ENCODE measurements at places on chromosomes 2 and 18.

DNA sequence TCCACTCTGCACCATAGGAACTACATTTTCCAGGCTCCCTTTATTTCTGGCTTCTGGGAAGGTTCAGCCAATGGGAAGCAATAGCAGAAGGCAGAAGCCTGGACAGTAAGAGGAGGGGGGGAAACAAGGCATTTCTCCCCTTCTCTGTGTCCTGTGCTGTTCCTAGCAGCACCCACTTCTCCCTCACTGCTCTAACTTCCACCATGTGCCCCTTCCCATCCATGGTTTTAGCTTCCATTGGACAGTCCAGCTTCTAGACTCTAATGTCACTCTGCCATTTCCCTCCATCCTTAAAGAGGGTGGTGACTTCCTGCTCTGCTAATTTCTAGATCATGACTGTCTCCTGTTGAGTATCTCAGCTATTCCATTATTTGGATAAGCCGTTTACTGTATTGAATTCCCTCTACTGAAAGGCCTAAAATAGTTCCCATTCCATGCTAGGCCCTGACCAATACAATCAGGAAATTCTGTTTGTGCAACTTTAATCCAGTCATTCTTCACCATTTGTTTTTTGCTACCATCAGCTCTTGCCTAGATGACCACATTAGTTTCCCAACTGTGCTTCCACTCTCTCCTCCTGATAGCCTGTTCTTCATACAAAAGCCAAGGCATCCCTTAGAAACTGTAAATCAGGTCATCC is 20.8 kb upstream of the LYPD1 start:
- no peaks in the 10 kb centered on the region for H3K27me3 ChIP-seq
- H3K27ac ChIP-seq = no peak overlapping the region
- H3K4me3 ChIP-seq = no peak overlapping the region
- H3K4me1 ChIP-seq = no peaks in the 10 kb centered on the region
- DNase-seq = no peak

GRCh38 chr18:78903436-78904178 is 76.0 kb upstream of the SALL3 start:
- H3K4me1 ChIP-seq = no peaks in the 10 kb centered on the region
- H3K27ac ChIP-seq = no peak overlapping the region
- no peak overlapping the region for H3K4me3 ChIP-seq
- no peaks in the 10 kb centered on the region for H3K36me3 ChIP-seq
- DNase-seq = no peak
- peaks cover 1% of the 10 kb centered on the region for H3K27me3 ChIP-seq

- no peak for DNase-seq
- H3K4me3 ChIP-seq = no peak overlapping the region
- H3K27me3 ChIP-seq = no peaks in the 10 kb centered on the region
- H3K27ac ChIP-seq = no peak overlapping the region
- H3K36me3 ChIP-seq = peaks cover 12% of the 10 kb centered on the region
These were observed 48.8 kb downstream of the STK39 start for GRCh38 chr2:168198476-168199207.

GRCh38 chr2:60318544-60318943 is 234.9 kb downstream of the BCL11A start:
- H3K27me3 ChIP-seq = no peaks in the 10 kb centered on the region
- no peak overlapping the region for H3K27ac ChIP-seq
- H3K4me1 ChIP-seq = peaks cover 12% of the 10 kb centered on the region
- H3K4me3 ChIP-seq = no peak overlapping the region

DNA sequence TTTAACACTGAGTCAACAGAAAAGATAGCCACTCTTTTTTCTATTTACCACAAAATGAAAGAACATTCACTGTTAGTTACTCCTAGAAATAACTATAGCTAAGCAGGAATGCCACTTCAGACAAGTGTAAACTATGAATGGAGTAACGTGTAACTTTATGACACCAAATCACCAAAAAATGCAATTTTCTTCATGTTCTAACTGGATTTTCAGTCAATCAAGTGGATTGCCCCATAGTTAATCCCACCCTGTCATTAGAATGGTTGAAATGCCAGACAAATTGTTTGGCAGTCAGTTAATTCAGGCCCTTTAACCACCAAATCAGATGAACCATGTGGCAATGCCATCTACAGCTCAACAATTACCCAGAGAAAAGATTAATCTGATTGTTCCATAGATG is 9.9 kb downstream of the EPHA4 start:
- peaks cover 15% of the 10 kb centered on the region for H3K27me3 ChIP-seq
- DNase-seq = no peak
- H3K4me1 ChIP-seq = peaks cover 10% of the 10 kb centered on the region
- no peaks in the 10 kb centered on the region for H3K36me3 ChIP-seq
- no peak overlapping the region for H3K27ac ChIP-seq

- no peaks in the 10 kb centered on the region for H3K27me3 ChIP-seq
- no peaks in the 10 kb centered on the region for H3K36me3 ChIP-seq
- no peak overlapping the region for H3K27ac ChIP-seq
- H3K4me3 ChIP-seq = no peak overlapping the region
- peaks cover 38% of the 10 kb centered on the region for H3K4me1 ChIP-seq
These were observed 5.8 kb upstream of the PPP1CB start for GRCh38 chr2:28745876-28746275.

- no peak overlapping the region for H3K4me3 ChIP-seq
- DNase-seq = no peak
- no peaks in the 10 kb centered on the region for H3K27me3 ChIP-seq
- H3K27ac ChIP-seq = no peak overlapping the region
These were observed 192.9 kb downstream of the INHBB start for GRCh38 chr2:120538691-120539423.

DNA sequence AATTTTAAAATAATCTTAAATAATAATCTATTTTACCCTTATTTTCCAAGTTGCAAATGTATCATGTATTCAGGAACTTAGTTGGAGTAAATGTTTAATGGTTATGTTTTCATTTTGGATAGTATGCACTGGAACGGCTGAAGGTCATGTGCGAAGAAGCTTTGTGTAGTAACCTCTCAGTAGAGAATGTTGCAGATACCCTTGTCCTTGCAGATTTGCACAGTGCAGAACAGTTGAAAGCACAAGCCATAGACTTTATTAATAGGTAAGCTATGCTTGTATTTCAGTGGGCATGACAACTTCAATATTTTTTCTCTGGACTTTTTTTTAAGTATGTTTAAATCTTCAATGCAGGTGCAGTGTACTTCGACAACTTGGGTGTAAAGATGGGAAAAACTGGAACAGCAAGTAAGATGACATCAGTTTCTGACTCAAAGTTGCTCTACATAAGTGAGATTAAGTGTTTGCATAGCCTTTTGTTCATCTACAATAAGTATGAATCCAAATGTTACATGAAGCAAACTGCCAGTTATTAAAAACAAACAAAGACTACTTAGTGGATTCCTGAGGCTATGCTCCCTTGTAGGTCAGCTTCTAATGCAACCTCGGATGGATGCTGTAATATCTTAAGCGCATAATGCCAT is 63.1 kb downstream of the SPOPL start:
- no peaks in the 10 kb centered on the region for H3K4me1 ChIP-seq
- H3K27me3 ChIP-seq = no peaks in the 10 kb centered on the region
- H3K27ac ChIP-seq = no peak overlapping the region
- no peak for DNase-seq
- peaks cover 45% of the 10 kb centered on the region for H3K36me3 ChIP-seq

DNA sequence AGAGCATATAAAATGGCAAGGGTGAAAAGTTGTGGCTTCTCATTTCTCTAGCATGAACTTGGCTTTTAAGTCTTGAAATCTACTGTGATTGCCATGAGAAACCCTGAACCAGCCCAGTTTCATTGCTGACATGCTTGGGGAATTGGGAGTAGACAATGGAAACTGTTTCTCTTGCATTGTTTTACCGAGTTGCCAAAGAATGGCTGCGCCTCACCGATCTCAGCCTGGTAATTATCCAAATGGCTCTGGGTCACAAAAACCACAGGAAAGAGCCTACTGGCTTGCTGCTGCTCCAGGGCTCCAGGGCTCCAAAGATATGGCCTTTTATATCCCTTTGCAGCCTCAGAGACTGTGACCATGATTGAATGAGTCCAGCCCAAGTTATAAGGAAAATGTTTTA is 310.4 kb upstream of the NT5C1B start:
- no peaks in the 10 kb centered on the region for H3K27me3 ChIP-seq
- peaks cover 2% of the 10 kb centered on the region for H3K4me1 ChIP-seq
- H3K36me3 ChIP-seq = no peaks in the 10 kb centered on the region
- no peak overlapping the region for H3K27ac ChIP-seq
- no peak overlapping the region for H3K4me3 ChIP-seq

DNA sequence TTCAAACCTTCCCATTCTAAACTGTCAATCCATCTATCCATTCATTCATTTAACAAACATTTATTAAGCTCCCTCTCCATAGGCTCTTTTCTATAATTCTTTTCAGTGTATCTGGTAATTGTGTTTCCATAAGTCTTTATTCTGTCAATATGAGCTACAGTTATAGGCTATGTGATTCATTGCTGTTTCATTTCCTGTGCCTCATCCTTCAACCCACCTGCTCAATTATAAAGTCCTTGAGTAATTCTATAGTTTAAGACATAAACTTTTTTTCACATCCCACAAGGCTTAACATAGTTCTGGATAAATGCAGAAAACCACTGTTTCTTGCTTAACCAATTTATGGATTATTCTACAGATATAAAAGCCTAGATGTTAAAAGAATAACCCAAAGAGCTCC is 84.2 kb upstream of the PIK3C3 start:
- no peaks in the 10 kb centered on the region for H3K36me3 ChIP-seq
- H3K4me1 ChIP-seq = peaks cover 4% of the 10 kb centered on the region
- DNase-seq = no peak
- no peak overlapping the region for H3K4me3 ChIP-seq

DNA sequence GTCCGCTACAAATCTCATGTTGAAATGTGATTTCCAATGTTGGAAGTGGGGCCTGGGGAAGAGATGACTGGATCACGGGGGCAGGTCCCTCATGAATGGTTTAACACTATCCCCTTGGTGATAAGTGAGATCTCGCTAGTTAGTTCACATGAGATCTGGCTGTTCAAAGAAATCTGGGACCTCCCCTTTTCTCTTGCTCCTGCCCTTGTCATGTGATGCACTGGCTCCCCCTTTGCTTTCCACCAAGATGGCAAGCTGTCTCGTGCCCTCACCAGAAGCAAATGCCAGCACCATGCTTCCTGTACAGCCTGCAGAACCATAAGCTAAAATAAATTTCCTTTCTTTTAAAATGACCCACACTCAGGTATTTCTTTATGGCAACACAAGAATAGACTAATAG is 57.3 kb upstream of the C2orf15 start:
- no peak for DNase-seq
- H3K4me3 ChIP-seq = no peak overlapping the region
- peaks cover 5% of the 10 kb centered on the region for H3K4me1 ChIP-seq
- H3K27ac ChIP-seq = no peak overlapping the region
- H3K27me3 ChIP-seq = peaks cover 7% of the 10 kb centered on the region
- no peaks in the 10 kb centered on the region for H3K36me3 ChIP-seq
